ENCODE measurements at places on chromosomes 3 and 15.

DNA sequence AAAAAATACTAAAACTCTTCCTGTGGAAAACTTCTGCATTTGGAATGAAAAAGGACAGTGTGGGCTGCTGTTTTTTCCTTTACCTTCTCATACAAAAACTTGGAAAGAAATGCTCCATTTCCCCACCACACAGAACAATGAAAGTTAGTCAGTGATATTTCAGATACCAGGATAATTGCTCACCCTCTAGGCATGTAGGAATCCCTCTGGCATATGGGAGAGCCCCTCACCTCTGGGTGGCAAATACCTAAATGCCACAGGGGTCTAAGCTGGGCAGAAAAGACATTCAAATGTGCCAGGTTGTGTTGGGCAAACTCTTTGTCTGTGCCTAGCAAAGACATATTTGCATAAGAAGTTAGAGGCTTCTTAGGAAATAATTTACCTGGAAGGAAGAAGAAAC lies 560.3 kb upstream of the NR2F2 start:
- no peak for DNase-seq

DNA sequence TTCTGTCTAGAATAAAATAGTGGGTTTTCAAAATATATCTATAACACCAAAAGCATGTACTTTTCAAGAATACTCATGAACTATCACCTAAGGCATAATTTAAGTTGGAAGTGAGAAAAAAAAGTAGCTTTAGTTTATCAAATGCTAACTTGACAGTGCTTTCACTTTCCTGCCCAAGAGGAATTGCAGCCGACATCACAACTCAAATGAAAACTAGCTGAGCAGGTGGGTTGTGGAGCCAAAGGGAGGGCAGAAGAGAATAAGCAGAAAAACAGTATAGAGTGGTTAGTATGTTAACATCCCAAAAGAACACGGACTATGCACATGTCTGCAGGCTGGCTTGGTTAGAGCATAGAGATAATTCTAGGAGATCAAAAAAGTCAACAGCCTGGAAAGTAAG lies 120.9 kb downstream of the NEDD4 start:
- no peak for DNase-seq

DNA sequence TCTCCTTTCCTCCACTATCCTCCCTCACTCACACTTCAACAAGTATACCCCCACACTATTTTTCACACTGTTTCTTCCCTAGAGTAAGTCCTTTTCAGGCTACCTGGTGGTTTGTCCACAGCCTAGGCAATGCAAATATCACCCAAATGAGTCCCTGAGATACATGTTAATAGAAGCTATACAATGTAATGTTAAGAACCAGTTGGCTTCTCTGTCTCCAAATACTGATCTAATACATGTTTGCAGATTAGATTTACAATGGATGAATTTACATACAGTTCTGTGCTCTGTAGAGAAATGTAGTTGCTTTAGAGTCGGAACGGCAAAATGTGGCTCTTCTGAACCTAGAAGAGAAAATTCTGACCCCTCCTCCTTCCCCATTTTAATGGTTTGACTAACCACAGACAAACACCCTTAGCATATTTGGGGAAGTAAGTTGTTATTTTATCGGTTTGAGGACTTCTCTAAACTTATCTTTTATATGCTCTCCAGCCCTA lies 63.6 kb upstream of the MBNL1 start:
- DNase-seq = no peak

- DNase-seq = peak; percentile 91
Measured at GRCh38 chr15:74799856-74800558, 12.6 kb upstream of the LMAN1L start.

- no peak for DNase-seq
Measured at GRCh38 chr3:146020969-146021368, 140.0 kb downstream of the PLOD2 start.

- no peak for DNase-seq
Measured at GRCh38 chr3:184724699-184725098, 12.8 kb upstream of the MAGEF1 start.

GRCh38 chr3:43766672-43767465 lies 76.1 kb downstream of the ABHD5 start:
- DNase-seq = no peak

- DNase-seq = no peak
Measured at GRCh38 chr3:177545964-177546363, 348.7 kb upstream of the TBL1XR1 start.

- DNase-seq = no peak
Measured at GRCh38 chr3:37384117-37384516, 209.7 kb upstream of the LRRFIP2 start.

- no peak for DNase-seq
Measured at GRCh38 chr15:51550841-51551240, 71.7 kb downstream of the DMXL2 start.

GRCh38 chr15:91890614-91891013 lies 37.1 kb downstream of the SLCO3A1 start:
- DNase-seq = no peak
